Epithelial cell of prostate (primary cell): ENCODE measurements at places on chromosomes 5 and 9.

- DNase-seq: no peak
These were observed 1231.1 kb upstream of the NUDT12 start for GRCh38 chr5:104793755-104794080.

- DNase-seq: no peak
These were observed 174.5 kb upstream of the KLF9 start for GRCh38 chr9:70588999-70589398.

DNA sequence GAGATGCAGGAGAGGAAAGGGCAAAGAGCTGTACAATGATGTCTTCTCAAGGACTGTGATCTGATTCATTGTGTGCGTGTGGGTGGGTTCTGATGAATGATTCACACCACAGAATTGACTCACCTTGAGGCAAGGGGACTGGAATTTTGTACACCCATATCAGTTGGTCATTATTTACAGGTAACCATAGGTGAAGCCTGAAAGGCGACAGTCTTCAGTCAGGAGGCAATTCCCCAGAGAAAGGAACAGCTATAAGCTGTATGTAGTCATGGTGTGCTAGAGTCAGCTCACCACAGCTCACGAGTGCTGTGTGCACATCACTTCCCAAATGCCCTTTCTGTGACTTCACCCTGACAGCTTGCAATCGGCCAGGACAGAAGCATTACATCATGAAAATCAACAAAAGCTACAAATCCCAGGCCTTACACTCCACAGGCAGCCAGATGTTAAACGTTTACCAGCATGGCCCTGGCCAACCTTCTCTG is 87.6 kb upstream of the RPS23 start:
- DNase-seq: peak; percentile 99

DNA sequence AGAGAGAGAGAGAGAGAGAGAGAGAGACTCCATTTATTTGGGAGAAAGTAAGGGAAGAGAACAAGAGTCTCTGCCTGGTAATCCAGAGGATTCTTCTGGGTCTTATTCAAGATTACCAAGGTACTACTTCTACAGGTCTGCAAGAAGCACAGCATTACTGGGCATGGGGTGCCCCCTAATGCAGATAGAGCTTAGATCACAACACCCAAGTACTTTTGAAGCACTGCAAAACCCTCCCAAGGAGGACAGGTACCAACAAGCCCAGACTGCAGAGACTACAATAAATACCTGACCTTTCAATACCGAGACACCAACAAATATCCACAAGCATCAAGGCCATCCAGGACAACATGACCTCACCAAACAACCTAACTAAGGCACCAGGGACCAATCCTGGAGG is 94.7 kb upstream of the PHF24 start:
- DNase-seq: no peak

- no peak for DNase-seq
These were observed 108.5 kb downstream of the ZSWIM6 start for GRCh38 chr5:61440596-61440995.

DNA sequence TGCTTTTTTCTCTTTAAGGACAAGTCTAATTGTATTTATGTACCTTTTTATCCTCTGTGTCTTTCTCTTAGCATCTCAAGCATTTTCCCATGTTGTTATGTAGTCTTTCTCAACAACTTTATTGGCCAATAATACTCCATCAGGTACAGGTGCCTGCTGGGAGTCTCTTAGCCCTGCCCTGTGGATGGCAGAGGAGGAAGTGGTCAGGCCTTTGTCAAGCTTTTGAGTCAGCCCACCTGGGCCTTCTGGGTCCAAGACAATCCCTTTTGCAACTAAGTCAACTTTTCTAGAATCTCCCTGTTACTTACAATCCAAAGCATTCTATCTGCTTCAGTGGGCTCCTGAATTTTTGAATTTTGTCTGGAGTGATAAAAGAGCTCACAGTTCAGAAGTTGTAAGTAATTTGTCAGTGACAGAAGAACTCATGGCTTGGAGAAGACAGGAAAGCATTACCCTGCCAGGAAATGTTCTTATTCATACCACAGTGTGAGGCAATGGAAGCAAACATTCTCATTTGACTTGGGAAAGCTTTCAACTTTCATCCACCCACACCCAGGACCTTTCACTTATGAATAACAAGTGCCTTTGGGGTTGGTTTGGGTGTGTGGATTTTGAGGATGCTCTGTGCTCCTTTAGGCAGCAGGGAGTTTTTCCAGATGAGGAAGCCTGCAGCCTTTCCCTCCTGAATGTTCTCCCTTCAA is 200.0 kb upstream of the S1PR3 start:
- DNase-seq: peak; percentile 71

DNA sequence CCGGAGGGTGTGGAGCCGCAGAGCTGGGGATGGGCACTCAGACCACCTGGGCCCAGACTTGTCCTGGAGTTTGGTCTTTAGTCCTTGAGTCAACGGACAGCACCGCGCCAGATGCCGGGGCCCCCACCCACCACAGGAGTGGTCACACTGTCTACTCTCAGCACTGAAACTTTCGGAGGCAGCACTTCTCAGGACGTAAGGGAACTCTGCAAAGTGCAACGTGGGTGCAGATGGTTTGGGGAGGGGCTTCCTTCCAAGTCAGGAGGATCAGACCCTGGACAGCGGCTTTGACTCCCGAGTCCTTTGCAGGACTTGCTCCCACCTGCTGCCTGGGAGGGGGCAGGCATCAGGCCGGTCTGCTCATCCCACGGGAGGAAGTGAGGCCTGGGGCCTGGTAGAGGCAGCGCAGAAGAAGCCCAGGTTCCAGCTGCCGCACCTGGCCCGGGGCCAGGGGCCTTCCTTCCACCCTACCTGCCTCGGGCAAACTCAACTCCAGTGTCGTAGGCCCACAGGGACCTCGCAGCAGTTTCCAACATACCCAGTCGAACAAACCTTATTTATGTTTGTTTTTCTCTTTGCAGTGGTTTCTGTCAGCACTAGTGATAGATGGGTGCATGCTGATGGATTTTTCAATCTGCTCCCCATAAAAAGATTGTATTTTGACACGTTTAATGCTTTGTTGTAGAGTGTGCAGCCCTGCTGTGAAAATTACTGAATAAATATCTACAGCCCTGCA is 149.8 kb upstream of the PPP1R26 start:
- no peak for DNase-seq

GRCh38 chr5:152259702-152260101 is 145.4 kb downstream of the NMUR2 start:
- no peak for DNase-seq

DNA sequence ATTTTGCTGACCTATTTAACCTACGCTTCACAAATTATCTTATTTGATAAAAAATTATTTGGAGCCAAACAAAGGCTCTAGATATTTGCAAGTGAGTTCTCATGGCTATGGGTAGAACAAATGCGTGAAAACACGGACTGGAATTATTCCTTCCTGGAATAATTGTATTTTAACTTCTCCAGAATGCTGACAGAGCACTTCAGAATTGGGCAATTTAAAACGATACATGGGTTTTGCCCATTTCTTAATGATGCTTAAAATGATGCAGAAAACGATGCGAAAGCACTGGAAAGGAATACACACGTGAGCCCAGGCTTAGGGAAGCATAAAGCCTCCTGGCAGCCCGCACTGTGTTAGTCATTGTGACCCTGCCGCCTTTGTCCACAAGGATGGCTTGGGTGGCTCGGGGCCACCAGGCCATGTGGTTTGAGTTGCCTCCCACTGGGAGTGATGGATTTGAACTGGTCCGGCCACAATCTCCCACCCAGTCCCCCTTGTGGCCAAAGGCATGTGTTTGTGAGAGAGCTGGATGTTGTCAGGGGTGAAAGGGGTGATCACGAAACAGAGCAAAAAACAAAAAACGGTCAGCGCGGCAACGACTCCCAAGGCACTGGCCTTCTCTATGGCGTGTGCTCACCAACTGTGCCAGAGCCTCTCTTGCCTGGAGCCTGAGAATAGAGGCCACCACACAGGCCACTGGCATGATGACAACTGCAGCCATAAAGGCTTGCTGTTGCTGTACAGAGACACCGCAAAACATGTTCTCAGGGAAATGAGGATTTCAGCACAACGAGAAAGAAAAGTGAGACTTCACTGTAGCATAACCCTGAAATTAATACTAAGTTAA is 234.2 kb upstream of the ADAMTS16 start:
- no peak for DNase-seq

- DNase-seq: no peak
These were observed 66.6 kb upstream of the STXBP1 start for GRCh38 chr9:127545196-127546124.

- no peak for DNase-seq
These were observed 17.9 kb downstream of the STC2 start for GRCh38 chr5:173310218-173310769.

DNA sequence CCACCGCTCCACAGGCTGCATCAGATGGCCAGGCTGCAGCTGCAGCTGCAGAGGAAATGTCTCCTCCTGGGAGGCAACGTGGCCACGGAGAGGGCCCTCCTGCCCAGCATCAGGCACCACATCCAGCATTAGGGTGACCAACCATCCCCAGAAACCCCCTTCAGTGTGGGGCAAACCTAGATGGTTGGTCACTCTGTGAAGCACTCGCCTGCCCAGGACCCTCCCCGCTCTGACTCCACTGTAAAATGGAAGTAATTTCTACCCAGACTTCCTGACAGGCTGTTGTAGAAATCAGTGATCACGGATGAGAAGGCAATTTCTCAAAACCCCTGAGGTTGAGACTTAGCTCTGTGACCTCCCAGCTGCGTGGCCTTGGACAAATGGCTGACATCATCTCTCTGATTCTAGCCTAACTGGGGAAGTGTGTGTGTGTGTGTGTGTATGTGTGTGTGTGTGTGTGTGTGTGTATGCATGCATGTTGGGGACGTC is 31.6 kb downstream of the B4GALT1 start:
- DNase-seq: no peak
